ENCODE measurements at places on chromosomes 16 and 17.

GRCh38 chr16:57592591-57593003 lies 35.8 kb upstream of the ADGRG1 start:
- peak; percentile 53 for DNase-seq

GRCh38 chr16:89139907-89140361 lies 31.6 kb upstream of the CDH15 start:
- no peak for DNase-seq

DNA sequence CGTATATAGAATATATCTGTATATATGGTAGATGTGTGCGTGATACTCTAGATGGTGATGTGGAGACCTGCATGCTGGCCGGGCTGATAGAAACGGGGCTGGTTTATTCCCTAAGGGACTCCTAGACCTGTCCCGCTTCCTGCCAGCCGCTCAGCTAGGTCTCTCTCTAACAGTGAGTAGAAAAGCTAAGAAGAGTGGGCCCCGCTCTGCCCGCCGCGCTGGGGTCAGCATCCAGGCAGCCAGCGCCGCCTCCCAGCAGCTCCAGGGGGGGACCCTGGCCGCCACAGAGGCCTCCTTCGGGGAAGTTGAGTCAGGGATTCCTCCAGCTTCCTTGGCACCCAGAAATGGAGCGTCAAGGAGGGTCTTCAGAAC lies 9.4 kb downstream of the CYGB start:
- DNase-seq, result no peak

DNA sequence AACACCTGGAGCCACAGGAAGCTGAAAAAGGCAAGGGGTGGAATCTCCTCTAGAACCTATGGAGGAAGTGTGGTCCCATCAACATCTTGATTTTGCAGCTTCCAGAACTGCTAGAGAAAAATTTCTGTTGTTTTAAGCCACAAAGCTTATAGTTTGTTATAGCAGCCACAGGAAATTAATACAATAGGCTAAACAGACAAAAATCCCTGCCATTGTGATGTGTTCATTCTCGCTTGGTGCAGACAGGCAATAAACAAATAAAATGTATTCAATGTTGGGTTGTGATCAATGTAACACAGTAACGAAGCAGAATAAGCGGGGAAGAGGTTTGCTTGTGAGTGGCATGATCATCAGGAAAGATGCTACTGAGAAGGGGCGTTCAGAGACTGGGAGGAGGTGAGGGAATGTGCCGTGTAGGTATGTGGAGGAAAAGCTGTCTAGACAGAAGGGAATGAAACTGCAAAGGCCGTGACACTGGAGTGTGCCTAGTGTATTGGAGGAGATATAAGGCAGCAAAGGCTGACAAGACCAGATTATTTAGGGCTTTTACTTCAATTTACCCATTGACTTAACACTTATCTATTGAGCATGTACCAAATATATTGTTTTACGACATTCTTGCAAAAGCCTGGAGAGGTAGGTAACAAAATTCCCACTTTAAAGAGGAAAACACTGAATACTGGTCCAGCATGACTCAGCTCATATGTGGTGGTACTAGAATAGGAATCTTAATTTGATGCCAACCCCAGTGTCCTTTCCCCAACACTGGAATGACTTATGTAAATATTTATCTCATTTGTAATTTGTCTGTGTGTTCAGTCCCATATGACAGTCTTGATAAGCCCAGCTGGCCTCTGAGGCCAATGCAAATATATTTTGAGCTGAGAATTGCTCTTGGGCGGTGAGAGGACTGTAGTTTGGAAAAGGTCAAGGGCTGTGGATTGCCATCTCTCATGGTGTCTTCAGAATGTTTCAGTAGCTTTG lies 375.9 kb downstream of the CDH13 start:
- no peak for DNase-seq

DNA sequence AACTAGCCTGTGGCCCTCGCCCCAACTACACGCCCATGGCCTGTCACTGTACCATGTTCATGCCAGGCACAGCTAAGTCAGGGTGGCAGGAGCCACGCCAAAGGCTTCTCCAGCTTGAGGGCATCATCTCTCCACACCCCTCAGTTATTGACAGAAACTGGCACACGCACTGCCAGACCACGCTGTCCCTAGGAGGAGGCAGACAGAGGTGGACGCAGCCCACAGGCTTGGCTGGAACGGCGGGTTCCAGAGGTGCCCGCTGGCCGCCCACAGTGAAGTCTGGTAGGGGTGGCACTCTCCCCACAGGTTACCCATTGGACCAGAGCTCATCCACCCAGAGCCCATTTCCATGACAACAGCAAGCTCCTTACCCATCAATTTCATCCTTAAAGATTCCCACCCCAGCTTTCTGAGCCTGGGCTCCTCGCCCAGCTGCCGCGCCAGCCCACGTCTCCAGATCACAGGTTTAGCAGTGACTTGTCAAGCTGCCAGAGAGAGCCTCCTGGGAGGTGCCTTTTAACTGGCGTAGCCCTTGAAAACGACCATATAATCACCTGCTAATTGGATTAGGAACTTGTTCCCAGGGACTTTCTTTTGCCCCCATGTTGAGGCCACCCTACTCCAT lies 27.9 kb downstream of the RPRML start:
- no peak for DNase-seq

- no peak for DNase-seq
Measured at GRCh38 chr17:6491071-6491700, 46.9 kb downstream of the PIMREG start.

DNA sequence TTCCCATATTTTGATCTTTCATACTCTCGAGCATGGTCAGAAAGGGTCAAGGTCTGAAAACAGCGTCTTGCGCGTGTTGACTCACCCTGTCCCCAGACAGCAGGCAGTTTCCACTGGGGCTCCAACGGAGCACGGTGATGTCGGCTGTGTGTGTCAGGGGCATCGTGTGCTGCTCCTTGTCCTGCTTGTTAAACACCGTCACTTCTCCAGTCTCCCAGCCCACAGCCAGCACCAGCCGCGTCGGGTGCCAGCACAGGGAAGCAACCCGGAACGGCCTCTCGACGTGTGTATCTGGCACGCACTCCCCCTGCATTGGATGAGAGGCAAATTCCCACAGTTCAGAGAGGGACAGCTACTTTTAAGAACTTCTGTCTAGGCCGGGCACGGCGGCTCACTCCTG lies 9.6 kb downstream of the IFT140 start:
- no peak for DNase-seq

DNA sequence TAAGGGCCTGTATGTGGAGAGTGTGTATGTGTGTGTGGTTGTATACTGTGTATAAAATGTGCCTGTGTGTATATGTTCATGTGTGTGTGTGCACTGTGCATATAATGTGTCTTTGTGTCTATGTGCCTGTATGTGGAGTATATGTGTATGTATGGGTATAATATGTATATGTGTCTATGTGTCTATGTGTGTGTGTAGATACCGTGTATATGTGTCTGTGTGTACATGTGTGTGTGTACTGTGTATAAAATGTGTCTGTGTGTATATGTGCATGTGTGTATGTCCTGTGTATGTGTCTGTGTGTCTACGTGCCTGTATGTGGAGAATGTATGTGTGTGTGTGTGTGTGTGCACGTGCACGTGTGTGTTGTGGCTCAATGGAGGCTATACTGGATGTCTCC lies 200.4 kb upstream of the ZFHX3 start:
- DNase-seq, result no peak

DNA sequence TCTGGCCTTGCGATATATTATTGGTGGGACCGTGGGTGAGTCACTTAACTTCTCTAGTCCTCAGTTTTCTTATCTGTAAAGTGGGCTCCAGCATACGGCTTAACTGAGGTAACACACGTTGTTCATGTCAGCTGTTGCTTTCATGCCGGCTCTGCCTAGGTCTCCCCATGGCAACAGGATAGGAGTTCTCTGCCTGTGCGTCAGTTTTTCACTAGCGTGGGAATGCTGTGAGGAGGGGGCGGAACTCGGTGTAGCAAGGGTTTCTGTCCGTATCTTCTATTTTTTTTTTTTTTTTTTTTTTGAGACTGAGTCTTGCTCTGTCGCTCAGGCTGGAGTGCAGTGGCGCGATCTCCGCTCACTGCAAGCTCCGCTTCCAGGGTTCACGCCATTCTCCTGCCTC lies 758.5 kb upstream of the RBFOX1 start:
- DNase-seq, result no peak

GRCh38 chr17:74637265-74637664 lies 13.7 kb upstream of the CD300E start:
- DNase-seq, result no peak

- peak; percentile 79 for DNase-seq
Measured at GRCh38 chr16:87636050-87636684, 33.9 kb downstream of the JPH3 start.

- no peak for DNase-seq
Measured at GRCh38 chr16:2987833-2988232, 7.6 kb upstream of the PKMYT1 start.

- DNase-seq, result no peak
Measured at GRCh38 chr17:49218941-49219913, 8.7 kb downstream of the ABI3 start.

DNA sequence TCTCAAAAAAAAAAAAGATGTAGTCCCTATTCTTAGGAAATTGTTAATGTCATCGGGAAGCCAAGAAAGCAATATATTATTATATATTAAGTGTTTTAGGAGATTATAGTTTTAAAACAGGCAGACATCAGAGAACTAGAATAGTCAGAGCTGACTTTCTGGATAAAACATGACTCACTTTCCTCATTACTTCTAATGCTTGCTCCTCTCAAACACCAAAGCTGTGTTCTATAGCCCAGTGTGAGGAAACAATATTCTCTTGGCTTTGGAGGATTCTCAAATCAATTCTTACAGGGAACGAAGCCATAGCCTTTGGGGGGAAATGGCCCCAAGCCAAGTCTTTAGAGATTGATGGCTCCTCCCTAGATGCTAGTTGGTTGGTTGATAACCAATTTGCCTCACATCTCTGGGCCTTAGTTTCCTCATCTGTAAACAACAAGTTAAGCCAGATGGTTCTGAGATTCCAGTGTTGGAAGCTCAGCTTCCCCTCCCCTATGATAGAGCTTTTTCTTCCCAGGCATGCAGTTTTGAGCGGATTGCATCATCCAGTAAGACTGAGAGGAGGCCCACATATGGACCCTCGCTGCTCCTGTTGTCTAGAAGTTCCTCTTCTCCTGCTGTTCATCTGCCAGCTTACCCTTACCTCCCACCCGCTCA lies 12.4 kb downstream of the NMT1 start:
- no peak for DNase-seq

DNA sequence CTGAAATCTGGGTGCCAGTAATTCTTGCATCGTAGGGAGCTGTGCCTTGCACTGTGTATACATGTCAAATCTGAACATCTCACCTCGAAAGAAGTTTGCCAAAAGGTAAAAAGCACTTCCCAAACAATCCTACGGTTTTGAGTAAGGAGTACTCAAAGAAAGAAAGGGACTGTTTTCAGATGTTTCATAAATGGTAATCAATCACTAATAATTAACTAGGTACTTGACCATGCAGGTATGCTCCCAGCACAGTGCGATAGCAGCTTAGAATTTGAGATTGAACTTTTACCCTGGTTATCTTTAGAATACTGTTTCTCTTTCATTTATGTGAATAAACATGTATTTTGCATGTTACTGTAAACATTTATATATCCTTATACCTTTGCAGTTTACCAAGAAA lies 39.0 kb downstream of the PRKCA start:
- no peak for DNase-seq

DNA sequence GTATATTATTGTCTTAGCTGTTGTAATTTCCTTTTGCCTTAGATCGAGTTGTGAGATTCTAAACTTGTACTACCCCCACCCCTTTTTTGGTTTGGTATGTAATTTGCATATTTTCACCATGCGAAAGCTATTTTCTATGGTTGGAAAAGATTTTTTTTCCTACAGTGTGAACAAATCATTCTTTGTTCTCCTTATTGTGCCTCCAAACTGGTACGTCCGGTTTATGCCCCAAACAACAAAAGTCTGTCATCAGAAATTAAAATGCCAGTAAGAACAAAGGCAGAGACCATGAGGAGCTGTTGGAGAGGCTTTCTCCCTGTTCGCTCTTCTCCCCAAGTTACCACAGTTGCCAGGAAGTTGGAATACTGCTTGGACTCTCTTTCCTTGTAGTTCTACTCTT lies 66.1 kb downstream of the BCAS3 start:
- no peak for DNase-seq

- no peak for DNase-seq
Measured at GRCh38 chr17:60627124-60627523, 27.1 kb downstream of the PPM1D start.

Data from stimulated activated CD4-positive, alpha-beta T cell treated with anti-CD3 and anti-CD28 coated beads, Interleukin-1b, Interleukin-23, amount 100 ng/mL, for 24 hours (primary cell).